ENCODE measurements at places on chromosomes 2 and 18.

DNA sequence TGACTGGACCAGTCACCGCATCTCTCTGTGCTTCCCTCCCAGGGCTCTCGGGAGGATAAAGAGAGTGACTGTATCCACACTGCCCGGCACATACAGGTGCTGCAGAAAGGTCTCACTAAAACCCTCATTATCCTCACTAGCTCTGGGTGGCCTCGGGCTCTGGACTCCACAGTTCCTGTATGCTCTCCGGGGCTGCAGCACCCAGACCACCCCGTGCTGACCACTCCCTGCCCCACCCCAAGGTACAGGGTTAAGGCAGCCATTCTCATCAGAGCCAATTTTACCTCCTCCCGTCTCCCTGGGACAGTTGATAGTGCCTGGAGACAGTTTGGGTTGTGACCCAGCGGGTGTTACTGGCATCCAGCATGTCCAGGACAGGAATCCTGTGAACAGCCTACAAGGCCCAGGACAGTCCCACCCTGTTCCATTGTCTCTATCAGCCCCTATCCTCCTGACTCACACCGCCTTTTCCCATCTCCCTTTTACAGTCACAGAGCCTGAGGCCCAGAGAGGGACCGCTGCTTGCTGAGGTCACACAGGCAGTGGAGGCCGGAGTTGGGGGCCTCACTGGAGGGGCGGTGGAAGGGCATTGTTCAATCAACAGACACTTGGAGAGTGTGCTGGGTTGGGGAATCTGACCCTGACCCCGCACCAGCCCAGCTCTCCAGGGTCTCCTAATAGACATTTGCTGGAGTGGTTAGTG is 1.7 kb downstream of the ZAP70 start:
- DNase-seq, result no peak

GRCh38 chr18:47345291-47345690 is 93.8 kb upstream of the SKOR2 start:
- DNase-seq, result no peak

- DNase-seq, result no peak
Measured at GRCh38 chr18:51617572-51618260, 420.2 kb upstream of the MEX3C start.

- DNase-seq, result no peak
Measured at GRCh38 chr2:112010751-112011150, 44.3 kb upstream of the TMEM87B start.

DNA sequence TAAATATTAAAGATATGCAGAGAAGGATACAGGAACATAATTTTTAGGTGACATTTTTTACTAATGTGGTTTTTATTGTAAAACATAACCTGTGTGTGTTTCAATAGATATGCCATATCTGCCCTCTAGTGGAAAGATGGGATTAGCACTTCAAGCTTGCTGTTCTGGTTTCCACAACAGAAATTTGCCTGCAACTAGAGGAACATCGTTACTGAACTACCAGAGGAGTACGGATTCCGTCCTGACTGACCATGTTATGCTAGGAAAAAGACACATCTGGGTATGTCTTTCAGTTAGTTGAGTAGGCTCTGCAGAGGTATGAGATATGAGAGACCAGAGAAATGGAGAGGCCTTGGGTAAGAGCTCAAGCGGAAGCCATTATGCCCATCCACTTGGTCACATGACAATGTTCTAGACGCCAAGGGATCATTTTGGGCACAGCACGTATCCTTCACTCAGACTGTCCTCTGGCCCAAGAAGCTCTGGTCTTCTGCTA is 104.9 kb downstream of the MBD2 start:
- peak; percentile 23 for DNase-seq

DNA sequence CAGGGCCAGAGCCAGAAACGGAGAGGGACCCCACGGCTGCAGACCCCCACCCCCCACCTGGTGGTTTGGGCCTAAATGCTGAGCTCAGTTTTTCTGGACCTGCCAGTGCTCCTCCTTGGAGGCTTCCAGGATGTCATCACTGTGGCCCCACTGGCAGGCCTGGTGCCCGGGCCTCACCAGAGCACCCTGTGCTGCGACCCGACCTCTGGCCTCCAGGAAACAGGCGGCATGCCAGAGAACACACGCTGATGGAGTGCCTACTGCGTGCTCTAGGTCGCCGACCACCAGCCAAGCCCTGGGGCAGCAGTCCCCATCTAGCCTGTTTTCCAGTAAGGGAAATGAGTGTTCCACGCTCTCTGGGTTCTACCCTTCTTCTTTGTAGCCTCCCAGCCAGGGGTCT is 33.8 kb downstream of the HS6ST1 start:
- no peak for DNase-seq

GRCh38 chr2:205358351-205358815 is 323.9 kb upstream of the NRP2 start:
- peak; percentile 60 for DNase-seq

GRCh38 chr18:62425465-62426190 is 97.2 kb upstream of the ZCCHC2 start:
- DNase-seq, result peak; percentile 84

GRCh38 chr2:174859563-174860169 is 95.4 kb upstream of the CHRNA1 start:
- no peak for DNase-seq

DNA sequence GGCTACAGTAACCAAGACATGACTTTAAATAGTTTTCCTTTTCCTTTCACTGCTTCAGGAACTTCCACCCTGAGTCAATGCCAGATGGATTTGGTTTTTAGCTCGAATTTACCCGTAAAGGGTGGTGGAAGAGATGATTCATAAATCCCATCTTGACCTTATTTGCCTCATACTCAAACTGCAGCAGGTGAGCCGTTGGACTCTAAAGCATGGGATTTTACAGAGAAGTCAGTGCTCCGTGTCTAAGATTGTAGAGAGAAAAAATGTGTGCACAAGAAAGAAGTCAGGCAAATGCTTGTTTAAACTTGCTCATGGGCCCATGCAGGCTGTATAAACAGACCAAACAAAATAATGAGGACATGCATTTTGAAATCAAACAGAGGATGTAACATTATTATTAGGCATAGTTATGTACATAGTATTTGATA is 369.7 kb upstream of the TRIB2 start:
- DNase-seq, result no peak

DNA sequence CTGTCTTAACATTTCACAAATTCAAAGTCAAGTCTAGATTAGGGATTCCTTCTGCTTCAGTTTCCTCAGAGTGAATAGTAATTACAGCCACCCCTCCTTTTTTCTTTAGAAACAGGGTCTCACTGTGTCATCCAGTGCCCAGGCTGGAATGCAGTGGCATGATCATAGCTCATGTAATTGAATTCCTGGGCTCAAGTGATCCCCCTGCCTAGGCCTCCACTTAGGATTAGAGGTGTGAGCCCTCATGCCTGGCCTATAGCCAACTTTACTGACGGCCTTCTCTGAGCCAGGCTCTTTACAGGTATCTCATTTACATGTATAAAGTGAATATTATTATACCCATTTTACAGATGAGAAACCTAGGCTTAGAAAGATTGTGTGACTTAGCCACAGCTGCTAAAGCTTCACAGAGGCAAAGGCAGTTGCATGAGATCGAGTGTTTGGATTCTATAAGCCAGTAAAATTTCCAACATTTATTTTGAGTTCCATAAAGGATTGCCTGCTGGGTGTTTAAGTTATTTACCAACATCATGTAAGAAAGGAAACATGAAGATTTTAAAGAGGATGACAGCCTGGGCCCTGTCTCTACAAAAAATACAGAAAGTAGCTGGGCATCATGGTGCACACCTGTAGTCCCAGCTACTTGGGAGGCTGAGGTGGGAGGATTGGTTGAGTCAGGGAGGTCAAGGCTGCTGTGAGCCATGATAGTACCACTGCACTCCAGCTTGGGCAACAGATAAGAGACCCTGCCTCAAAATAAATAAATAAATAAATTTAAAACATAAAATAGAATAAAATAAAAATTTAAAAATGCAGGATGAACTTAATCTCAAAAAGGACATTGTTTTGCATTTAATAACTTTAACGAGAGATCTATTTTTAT is 1.8 kb downstream of the ENOSF1 start:
- no peak for DNase-seq

- DNase-seq, result no peak
Measured at GRCh38 chr2:88885275-88885674, 193.8 kb downstream of the RPIA start.

- no peak for DNase-seq
Measured at GRCh38 chr2:190785334-190785733, 95.3 kb upstream of the GLS start.

DNA sequence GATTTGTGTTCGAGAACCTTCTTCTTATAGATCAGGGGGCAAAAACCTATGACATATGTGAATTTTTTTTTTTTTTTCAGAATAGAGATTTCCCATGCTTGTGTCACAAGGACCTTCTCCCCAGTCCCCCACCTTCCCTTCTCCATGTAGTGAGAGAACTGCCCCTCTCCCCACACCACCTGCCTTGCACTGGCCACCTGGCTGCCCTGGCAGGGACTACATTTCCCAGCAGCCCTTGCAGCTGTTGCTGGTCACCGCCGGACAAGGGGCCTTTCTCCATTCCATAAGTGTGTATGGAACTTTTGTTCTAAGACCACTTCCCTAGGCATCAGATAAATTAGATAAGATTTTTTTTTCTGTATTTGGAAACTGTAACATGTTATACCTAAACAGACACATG is 22.2 kb downstream of the MBP start:
- no peak for DNase-seq

- no peak for DNase-seq
Measured at GRCh38 chr2:151230627-151231140, 31.0 kb downstream of the RBM43 start.

- DNase-seq, result no peak
Measured at GRCh38 chr2:208792766-208793165, 386.2 kb downstream of the PTH2R start.

- no peak for DNase-seq
Measured at GRCh38 chr2:106596844-106597243, 109.7 kb downstream of the CD8B2 start.

DNA sequence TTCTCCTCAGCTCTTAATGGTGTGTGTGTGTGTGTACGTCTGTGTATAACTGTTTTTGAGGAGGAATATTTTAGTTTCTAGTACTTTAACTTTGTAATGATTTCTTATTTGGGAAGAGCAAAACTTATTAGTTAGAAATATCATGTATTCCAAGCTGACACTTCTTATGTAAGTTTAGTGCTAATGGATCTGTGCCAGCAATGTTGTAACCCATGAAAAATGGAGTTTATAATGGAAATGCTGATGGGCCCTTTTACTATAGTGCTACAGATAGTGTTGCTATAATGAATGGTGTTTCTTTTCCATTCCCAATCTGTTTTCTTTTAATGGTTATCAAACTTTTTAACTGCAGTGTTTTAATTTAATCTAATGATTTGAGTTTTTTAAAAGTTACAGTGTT is 49.8 kb upstream of the OTX1 start:
- no peak for DNase-seq

DNA sequence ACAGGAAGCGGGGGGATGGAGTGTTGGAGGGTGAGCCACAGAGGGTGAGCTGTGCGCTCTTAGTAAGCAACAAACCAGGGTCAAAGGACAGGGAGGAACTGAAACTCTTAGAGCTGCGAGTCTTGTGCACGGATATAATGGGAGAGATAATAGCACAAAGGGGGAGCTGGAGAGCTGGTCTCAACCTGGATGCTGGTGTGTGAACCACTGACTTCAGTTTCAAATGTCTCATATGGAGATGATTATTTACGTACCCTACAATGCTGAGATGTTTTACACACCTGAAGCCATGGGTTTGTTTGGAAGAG is 35.9 kb downstream of the PTGR3 start:
- no peak for DNase-seq

DNA sequence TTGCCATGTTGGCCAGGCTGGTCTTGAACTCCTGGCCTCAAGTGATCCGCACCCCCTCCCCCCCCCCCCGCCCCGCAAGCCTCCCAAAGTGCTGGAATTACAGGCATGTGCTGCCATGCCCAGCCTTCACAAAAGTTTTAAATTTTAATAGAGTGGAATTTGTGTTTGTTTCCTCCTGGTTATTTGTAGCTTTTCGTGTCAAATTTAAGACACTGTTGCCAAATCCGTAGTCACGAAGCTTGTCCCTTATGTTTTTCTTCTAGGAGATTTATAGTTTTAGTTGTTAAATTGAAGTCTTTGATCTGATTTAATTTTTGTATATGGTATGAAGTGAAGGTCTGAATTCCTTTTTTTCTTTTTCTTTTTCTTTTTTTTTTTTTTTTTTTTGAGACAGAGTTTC is 14.7 kb downstream of the ZNF236 start:
- no peak for DNase-seq

- DNase-seq, result no peak
Measured at GRCh38 chr2:149068996-149069888, 30.7 kb downstream of the LYPD6B start.

DNA sequence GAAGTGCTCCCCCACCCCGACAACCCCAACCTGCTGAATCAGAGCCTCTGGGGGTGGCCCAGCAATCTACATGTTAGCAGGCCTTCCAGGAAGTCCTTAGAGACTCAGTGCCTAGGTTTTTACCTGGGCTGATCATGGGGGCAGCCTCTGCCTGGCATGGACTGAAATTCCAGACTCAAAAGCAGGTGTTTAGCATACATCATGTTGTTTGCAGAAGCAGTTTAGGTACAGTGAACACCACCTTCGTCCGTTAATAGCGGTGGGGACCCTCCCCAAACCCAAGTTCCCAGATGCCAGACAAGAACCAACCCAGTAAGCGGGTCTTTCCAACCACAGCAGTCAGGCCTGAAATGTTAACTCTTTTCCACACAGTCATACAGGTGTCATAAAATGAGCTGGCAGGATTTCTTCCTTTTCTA is 26.4 kb upstream of the GALR1 start:
- DNase-seq, result no peak

DNA sequence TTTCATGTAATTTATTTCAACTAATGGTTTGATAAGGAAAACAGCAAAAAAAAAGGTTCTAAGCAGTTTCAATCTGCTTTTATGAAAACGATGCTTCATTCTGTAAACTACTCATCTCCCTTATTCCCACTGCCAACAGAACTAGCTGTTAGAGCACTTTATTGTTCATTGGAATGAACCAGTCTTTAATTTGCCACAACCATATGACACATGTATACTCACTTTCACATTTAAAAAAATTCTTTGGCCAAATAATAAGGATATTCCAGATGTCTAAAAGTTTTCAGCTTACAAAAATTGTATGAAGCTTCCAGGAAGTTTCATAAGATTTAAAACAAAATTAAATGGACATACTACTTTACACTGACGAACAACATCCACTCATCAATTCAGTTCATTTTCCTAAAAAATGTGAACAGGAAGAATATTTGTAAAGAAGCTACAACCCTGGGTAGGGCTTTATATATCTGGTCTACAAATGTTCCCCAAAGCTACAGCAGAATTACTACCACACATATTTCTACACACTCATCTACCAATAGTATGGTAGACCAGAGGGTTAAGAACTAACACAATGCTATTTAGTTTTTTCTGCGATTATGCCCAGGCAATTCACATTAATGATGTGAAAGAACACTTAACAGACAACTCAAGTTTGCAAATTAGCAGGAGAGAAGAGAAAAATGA is 37.7 kb downstream of the ZNF521 start:
- DNase-seq, result no peak

- no peak for DNase-seq
Measured at GRCh38 chr2:238425979-238426567, 654 bp upstream of the ASB1 start.

All from iPS DF 19.7 (cell line).